ENCODE measurements at places on chromosomes 5 and 9.

- ATAC-seq: no peak
Measured at GRCh38 chr9:138051586-138052321, 174.2 kb downstream of the CACNA1B start.

- no peak for ATAC-seq
Measured at GRCh38 chr5:89289604-89290003, 406.6 kb upstream of the MEF2C start.

- peak; percentile 55 for ATAC-seq
Measured at GRCh38 chr5:77015938-77016569, 14.2 kb upstream of the AGGF1 start.

GRCh38 chr9:112180387-112180881 lies 5.3 kb upstream of the SUSD1 start:
- ATAC-seq: no peak

DNA sequence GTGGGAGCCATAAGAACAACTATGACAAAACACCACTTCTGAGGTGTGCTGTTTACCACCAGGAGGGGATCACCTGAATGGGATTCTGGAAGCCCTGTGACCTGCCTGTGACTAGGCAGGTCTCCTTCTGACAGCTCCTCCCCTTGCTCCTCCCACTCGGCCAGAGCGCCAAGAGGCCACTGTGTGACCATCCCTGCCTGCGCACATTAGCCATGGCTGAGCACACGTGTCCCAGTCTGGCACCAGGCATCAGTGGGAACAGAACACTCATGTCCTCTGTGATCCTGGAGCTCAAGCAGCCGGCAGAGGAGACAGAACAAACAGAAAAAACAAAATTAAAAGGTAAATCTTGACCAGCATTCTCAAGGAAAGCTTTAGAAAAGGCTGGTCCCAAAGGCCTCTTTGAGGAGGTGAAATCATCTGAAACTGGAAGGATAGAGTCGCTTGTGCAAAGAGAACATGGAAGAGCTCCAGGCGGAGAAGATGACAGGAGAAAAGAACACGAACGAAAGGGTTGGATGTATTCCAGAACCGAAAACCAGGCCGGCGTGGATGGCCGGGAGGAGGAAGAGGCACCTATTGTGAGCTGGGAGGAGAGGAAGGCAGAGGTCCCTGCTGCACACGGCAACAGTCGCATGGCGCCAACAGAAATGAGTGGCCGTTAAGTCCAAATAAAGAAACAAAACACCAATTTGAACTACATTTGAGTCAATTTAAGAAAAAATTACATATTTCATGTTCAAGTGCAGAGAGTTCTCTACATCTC lies 5.1 kb downstream of the MED10 start:
- no peak for ATAC-seq

GRCh38 chr5:115661101-115661500 lies 35.3 kb upstream of the TMED7 start:
- peak; percentile 85 for ATAC-seq

- ATAC-seq: no peak
Measured at GRCh38 chr9:79120941-79121340, 450.8 kb upstream of the TLE4 start.

DNA sequence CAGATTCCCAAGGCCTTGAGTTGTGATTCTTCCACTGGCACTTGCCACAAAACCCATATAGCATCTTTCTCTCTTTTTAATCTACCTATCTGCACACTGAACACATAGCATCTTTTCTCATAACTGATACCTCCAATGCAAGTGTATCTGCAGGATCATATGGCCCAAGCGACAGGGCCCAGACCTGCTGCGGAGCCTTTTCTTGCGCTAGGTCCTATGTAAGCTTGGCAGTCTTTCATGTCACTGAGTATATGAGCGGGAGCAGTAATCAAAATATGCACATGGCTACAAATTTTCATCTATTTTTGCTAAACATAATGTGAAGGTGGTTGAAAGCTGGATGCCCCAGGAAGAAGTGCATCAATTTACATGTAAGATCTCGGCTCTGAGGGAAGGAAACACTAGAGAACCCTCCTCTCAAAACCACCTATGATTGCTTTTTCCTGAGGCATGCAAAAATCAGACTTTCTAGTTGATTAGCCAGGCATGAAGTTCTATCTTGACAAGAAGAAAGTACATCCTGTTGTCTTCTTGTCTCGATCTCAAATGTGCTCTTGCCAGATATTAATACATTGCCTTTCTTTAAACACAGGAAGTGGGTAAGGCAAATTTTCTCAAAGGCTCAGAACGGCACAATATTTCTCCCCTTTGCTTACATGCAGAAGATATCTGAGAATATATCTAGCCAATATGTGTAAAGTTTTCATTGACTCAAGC lies 26.9 kb upstream of the CEMIP2 start:
- no peak for ATAC-seq

DNA sequence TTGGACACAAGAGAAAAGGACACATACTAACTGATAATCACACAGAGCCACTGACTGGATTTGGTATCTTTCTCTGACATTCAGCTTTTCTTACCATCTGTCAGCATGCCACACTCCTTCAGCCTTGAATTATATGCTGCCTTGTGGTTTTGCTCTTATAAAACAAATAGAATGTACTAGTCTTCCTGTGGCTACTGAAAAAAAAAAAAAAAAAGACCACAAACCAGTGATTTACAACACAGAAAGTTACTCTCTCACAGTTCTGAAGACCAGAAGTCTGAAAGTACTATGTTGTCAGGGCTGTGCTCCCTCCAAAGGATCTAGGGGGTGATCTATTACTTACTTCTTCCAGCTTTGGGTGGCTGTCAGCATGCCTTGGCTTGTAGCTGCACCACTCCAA lies 82.3 kb downstream of the THBS4 start:
- no peak for ATAC-seq

GRCh38 chr5:181218795-181219124 lies 4.3 kb upstream of the TRIM41 start:
- no peak for ATAC-seq

GRCh38 chr5:32143617-32144377 lies 30.3 kb downstream of the GOLPH3 start:
- ATAC-seq: no peak

- ATAC-seq: peak; percentile 65
Measured at GRCh38 chr5:80569961-80570786, at the start of gene ANKRD34B. TSS of gene ANKRD34B (minus strand) at chr5:80570280. CDS start at chr5:80560019, 10,261 bp downstream.

DNA sequence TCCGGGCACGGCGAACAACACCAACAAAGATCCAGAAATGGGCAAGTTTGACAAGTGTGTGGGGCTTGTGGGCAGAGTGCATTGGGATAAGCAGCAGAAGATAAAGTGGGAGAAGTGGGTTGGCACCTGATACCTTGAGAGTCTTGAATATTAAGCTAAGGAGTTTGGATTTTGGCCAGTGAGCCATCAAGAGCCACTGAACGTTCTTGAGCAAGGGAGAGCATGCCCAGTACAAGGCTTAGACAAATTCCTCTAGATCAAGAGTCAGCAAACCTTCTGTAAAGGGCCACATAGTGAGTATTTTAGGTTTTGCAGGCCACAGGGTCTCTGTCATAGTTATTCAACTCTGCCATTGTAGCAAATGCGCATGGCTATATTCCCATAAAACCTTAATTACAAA lies 26.6 kb upstream of the TRMT10B start:
- no peak for ATAC-seq

GRCh38 chr5:121805911-121806310 lies 45.8 kb upstream of the FTMT start:
- ATAC-seq: no peak

DNA sequence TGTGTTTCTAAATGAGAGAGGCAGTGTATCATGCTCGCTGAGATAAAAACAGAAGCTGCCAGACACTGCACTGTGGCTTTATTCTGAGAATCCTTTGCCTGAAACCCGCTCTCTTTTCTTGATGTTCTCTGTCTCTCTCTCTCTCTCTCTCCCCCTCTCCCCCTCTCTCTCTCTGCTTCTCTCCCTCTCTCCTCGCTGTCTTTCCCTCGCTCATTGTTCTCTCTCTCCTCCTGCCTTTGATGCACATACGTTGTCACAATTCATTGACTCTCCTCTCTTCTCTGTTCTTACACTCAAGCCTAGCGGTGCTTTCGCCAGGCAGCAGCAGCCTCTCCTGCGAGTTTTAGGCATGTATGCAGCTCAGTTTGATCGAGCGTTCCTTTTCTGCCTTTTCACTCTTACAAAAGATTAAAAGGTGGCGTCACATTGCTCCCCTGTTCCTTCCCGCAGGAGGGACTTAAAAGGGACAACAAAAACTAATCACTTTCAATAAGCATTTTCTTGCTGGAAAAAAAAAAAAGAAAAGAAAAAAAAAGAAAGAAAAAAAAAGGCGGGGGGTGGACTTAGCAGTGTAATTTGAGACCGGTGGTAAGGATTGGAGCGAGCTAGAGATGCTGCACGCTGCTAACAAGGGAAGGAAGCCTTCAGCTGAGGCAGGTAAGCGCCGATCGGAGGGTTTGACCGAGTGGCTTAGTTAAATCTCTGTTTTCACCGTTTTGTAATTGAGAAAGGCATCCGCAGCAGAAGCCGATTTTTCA lies 717.9 kb upstream of the WWC1 start:
- peak; percentile 87 for ATAC-seq

- no peak for ATAC-seq
Measured at GRCh38 chr5:7706256-7706655, 144.7 kb downstream of the CFAP90 start.

DNA sequence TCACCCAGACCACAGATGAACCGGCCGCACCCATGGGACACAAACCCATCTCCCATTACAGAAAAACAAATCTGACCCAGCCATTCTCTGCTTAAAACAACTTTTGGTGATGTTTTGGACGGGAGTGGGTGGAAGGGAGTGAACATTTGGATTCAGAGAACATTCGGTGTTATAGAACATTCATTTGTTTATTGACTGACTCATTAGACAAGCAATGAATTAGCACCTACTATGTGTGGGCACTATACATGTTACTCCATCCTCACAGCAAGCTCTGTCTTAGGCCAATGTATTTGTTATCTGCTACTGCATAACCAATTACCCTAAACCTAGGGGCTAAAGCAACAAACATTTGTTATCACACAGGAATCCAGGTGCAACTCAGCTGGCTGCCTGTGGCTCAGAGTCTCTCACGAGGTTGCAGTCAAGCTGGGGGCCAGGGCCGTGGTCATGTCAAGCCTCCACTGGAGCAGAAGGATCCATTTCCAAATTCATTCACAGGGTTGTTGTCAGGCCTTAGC lies 5.1 kb upstream of the ERGIC1 start:
- no peak for ATAC-seq

- ATAC-seq: no peak
Measured at GRCh38 chr9:136401173-136401922, 1.4 kb upstream of the SNAPC4 start.

- ATAC-seq: no peak
Measured at GRCh38 chr9:29456940-29457339, 1883.7 kb upstream of the C9orf72 start.

GRCh38 chr9:35792024-35792813 lies 828 bp downstream of the NPR2 start:
- no peak for ATAC-seq

- no peak for ATAC-seq
Measured at GRCh38 chr9:107455425-107456135, 34.0 kb downstream of the KLF4 start.

DNA sequence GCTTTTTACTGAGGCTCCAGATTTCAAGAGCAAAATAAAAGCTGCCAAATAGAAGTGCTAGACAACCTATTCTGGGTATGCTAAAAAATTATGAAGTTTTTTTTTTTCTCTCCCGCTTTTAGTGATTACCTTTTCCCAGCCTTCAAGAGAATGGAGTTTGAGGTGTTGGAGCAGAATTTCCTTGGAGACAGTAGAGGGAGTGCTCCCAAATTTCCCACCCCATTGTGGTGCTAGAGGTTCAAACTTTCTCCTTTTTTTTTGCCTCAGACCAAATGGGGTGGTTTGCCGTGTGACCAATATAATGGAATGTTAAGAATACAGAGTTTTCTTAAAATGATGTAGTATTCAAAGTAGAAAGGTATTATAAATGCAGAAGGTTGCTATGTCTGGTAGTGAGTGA lies 244.2 kb upstream of the RIOK2 start:
- ATAC-seq: no peak

Data from motor neuron (in vitro differentiated cells).